GM04503 (cell line): ENCODE measurements at places on chromosomes 3 and 15.
A peak's percentile ranks its signal among the peaks of the same experiment; 100 is the strongest.

GRCh38 chr15:33027306-33028035 is 167.0 kb downstream of the FMN1 start:
- no peak for DNase-seq

DNA sequence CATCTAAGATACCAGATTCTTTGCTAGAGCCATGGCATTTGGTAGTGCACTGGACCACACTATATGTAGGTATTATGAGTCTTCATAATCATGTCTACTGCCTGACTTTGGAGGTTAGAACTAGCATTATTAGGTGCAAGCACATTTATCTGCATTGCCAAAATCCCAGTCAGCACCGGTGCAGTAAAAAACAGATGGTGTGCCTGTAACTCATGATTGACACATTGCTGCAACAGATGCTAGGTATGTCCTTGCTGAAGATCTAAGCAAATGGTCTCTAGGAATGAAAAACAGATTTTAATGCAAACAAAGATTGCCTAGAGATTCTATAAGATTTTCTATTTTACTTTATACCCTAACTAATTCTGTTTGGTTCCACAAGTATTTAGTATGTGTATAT is 47.7 kb downstream of the MYO5A start:
- no peak for DNase-seq

DNA sequence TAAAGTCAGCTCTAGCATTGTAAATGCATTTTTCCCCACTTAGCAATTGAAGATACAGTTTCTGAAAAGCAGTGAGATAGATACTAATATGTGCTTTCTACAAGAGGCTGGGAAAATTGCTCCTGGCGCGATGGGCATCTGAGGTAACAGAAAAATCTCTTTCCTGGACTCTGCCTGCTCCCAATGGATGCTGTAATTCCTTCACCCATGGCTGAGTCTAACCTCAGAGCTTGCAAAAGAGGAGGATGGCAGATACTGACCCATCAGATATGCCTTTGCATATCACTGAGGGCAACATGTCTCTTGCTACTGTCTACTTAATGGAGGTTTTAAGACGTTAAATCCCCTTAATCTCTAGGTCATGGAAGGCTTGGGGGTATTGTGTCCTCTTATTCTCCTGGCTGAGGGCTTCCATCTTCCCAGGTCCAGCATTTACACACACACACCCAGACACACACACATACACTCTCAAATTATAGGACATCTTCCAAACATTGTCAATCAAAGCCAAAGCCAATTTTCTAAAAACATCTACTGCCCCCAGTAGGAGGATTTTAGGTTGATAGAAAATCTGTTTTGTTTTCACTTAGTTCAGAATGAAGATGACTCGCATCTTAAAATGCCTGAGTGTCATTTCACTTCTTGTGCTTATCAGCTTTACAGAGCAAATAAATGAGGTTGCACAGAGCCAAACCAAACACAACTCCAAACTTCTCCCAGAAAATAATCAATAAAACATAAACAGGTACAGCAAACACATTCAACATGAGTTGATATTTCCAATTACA is 2.4 kb downstream of the TRPM1 start:
- DNase-seq, result no peak

- no peak for DNase-seq
Measured at GRCh38 chr3:138768946-138769345, 65.8 kb downstream of the PIK3CB start.

DNA sequence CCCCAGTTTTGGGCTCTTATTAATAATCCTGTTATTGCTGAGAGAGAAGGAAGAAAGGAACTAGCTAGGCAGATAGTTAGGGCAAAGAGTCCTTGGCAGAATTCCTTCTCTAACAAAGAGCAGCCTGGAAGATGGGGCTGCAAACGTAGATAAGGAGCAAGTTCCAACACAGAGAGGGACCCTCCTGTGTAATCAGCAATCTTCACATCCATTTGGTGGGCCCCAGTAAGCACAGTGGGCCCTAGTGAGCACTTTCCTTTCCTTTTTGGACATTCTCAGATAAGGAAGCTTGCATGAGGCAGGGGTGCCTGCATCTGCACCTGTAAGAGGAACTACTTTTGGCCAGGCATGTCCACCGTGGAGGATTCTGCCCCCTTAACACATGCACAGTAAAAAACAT is 119.6 kb upstream of the SGO1 start:
- DNase-seq, result no peak

DNA sequence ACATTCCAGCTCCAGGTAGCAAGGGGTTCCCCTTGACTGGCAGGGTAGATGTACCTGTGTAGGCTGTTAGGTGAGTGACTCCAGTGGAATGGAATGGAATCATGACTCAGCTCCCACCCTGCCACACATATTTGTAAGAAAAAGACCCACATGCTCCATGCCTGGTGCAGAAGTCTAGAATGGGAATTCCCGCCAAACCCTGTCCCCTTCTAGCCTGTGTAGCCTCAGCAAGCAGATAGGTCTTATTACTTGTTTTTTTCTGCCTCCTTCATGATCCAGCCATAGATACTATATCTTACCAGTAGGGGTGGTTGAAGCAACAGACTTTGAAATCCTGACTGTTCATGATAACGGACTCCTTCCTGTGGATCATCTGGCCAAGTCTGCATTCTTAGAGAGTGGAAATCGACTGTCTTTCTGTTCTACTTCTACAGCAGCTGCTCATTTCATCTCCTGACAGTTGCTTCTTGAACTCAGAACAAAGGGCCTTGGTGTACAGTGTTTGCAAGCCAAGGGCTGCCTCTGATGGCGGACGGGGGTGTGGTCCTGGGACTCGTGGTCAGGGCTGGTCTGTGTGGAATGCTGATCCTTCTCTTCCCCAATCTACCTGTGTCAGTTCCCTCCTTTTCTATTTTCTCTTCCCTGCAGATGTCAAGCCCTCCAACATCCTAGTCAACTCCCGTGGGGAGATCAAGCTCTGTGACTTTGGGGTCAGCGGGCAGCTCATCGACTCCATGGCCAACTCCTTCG is 16.3 kb downstream of the SNAPC5 start:
- DNase-seq, result no peak

- DNase-seq, result no peak
Measured at GRCh38 chr3:195105841-195106417, 165.0 kb downstream of the XXYLT1 start.

GRCh38 chr3:158918008-158918407 is 116.2 kb downstream of the MFSD1 start:
- DNase-seq, result peak; percentile 79
